H54 (cell line): ENCODE measurements at places on chromosomes 7 and 10.

- no peak for DNase-seq
These were observed 127.6 kb downstream of the NEURL1 start for GRCh38 chr10:103620891-103621782.

DNA sequence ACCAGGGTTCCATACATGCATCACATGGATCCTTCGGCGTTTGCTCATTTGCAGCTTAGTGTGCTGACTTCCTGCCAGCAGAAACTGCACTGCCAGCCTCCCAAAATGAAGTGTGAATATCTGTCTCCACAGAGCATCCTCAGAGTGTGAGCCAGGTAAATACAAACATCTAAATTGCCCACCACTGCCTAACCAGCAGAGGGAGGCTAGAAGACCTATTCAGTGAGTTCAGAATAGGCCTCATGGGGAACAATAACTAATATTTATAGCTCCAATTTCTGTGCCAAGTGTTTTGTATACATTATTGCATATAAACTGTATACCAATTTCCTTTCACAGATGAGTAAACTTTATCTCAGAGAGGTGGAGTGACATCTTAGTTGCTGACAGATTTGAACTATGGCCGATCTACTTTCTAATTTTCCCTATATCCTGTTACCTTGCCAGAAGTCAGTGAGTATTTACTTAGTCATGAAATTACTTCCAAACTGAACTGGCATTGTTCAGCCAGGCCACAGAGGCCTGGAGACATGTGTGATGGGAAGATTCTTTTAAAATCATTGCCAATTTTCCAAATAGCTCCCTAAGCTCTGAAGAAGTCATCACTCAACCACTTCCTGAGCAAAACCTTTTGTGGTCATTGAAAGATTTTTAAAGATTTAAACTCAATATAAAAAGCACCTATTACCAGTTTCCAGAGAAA is 926.5 kb upstream of the GHITM start:
- no peak for DNase-seq

GRCh38 chr7:29619848-29620555 is 56.4 kb downstream of the PRR15 start:
- no peak for DNase-seq

GRCh38 chr7:130904031-130904757 is 170.2 kb upstream of the KLF14 start:
- DNase-seq, result no peak

GRCh38 chr7:17037356-17037755 is 155.6 kb upstream of the AGR3 start:
- no peak for DNase-seq

DNA sequence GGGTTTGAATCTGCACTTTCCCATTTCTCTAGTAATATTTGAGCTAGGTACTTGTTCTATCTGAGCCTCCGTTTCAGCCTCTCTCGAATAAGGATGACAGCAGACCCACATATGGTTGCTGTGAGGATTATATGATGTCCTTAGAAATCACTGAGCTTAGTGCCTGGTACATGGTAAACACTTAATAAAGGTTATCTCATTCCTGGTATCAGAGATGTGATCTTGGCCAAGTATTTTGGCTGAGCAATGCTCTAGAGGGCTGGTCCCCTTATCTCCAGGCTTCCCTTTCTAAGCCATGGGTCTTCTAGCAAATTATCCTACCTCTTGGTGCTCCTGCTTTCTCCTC is 407 bp upstream of the MKRN1 start:
- DNase-seq, result no peak

DNA sequence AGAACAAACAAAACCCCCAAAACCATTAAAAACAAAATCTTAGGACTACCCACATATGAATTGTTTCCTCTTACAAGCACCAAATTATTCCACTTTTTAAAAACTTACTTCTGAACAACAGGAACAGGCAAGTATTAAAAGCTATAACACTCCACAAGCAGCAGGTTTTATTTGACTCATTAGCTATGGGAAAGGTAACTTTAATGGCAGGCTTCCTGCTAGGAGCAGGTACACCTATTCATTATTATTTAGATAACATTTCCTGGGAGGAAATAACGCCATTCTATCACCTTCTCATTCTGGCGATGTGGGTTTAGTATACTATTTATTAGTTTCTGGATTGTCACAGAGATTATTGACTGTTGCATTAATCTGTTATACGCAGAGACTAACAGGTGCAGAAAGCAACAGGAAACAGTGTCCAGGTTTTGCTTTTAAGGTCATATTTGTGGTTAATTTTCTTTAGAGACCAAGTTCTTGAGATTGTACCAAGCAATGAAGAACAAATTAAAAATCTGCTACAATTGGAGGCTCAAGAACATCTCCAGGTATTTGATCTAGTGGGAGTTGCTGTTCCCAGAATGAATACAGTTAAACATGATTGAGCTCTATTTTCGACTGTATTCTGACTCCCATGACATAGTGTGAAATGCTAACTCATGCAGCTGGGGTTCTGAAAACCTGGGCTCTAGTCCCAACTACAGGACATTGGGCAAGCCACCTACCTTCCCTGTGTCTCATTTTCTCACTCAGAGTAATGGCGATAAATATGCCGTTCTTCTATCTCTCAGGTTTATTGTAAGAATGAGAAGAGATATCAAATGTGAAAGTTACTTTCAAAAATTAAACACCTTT is 2.0 kb downstream of the CPA2 start:
- DNase-seq, result no peak

DNA sequence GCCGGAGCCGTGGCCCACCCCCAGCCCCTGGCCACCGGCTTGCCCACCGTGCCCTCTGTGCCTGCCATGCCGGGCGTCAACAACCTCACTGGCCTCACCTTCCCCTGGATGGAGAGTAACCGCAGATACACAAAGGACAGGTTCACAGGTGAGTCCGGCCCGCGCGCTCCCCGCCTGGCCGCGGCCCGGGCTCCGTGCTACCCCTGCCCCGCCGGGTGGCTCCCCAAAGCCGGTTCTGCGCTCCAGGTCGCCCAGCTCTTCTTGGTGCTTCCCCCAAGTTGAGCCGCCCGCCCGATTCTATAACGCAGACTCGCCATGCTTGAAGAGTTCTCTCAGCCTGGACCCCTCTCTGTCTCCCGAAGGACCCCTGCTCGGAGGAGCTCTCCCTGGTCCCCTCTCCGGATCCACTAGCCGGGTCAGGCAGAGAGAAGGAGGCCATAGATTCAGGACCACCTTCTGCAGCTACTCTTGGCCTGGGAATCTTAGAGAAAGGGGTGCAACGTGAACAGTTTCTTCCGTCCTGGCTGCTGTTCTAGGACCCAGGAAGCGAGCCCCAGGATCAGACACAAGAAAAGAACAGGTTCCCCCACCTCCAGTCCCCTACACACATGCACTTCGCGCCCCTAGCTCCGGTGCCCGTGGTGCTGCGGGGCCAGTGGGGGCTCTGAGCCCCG is 999 bp downstream of the TLX1 start:
- no peak for DNase-seq
